ENCODE measurements at places on chromosomes 11 and 22.
A peak's percentile ranks its signal among the peaks of the same experiment; 100 is the strongest.

DNA sequence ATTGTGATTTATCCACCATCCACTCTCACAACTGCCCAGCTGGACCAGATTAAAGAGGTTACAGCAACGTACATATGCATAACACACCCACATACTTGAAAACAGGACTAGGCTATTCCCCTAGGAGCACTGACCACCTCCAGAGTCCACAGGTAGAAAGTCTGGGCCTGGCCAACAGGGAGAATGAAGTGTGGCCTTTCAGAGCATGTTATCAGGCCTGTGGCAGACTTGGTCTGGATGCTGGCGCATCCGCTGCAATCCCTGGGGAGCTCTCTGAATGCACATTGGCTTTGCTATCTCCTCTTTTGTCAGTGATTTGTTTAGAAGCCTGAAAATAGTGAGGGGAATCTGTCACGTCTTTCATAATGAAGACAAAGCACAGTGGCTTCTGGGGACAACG is 86.7 kb downstream of the C11orf58 start:
- DNase-seq: no peak
- no peaks in the 10 kb centered on the region for H3K36me3 ChIP-seq
- no peaks in the 10 kb centered on the region for H3K27me3 ChIP-seq
- H3K4me3 ChIP-seq: no peak overlapping the region
- no peaks in the 10 kb centered on the region for H3K4me1 ChIP-seq
- no peak overlapping the region for H3K27ac ChIP-seq

- H3K27ac ChIP-seq: peak overlapping the region; percentile 96
- peaks cover 21% of the 10 kb centered on the region for H3K4me1 ChIP-seq
- no peaks in the 10 kb centered on the region for H3K27me3 ChIP-seq
- H3K36me3 ChIP-seq: no peaks in the 10 kb centered on the region
- DNase-seq: peak; percentile 94
Observed at GRCh38 chr11:9461063-9461759, 399 bp downstream of the ZNF143 start.

DNA sequence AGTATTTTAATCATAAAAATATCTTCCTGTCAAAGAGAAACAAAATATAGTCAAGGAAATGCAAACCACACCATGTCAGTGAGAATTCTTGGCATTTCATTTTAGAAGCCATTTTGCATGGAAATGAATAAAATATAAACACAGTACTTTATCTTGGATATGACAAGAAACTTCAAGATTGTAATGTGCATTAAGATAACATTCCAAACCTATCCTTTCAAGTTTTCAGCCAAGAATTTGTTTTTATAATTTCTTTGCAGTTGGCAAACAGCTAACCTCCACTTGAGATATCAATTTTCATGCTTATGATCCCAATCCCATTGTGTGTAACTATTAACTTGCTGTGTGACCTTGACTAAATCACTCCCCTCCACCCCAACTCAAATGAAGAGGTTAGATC is 59.3 kb upstream of the WT1 start:
- H3K36me3 ChIP-seq: no peaks in the 10 kb centered on the region
- no peak overlapping the region for H3K4me3 ChIP-seq
- no peak for DNase-seq
- H3K27ac ChIP-seq: no peak overlapping the region
- no peaks in the 10 kb centered on the region for H3K4me1 ChIP-seq

GRCh38 chr11:69553416-69554357 is 72.2 kb downstream of the LINC01488 start:
- no peaks in the 10 kb centered on the region for H3K36me3 ChIP-seq
- no peaks in the 10 kb centered on the region for H3K27me3 ChIP-seq
- H3K27ac ChIP-seq: no peak overlapping the region
- no peak overlapping the region for H3K4me3 ChIP-seq

GRCh38 chr22:33825761-33826160 is 94.5 kb downstream of the LARGE1 start:
- H3K36me3 ChIP-seq: no peaks in the 10 kb centered on the region
- no peaks in the 10 kb centered on the region for H3K4me1 ChIP-seq
- no peak overlapping the region for H3K27ac ChIP-seq
- no peak overlapping the region for H3K4me3 ChIP-seq

- no peaks in the 10 kb centered on the region for H3K36me3 ChIP-seq
- no peak overlapping the region for H3K27ac ChIP-seq
- no peaks in the 10 kb centered on the region for H3K4me1 ChIP-seq
- DNase-seq: no peak
- H3K27me3 ChIP-seq: no peaks in the 10 kb centered on the region
Observed at GRCh38 chr11:1667121-1667850, 29.7 kb upstream of the KRTAP5-6 start.

- no peaks in the 10 kb centered on the region for H3K27me3 ChIP-seq
- no peak overlapping the region for H3K27ac ChIP-seq
- DNase-seq: no peak
Observed at GRCh38 chr11:8293171-8293570, 29.5 kb upstream of the LMO1 start.

- H3K36me3 ChIP-seq: peaks cover 10% of the 10 kb centered on the region
- no peaks in the 10 kb centered on the region for H3K4me1 ChIP-seq
- DNase-seq: no peak
Observed at GRCh38 chr11:12906501-12906900, 102.6 kb upstream of the RASSF10 start.

- no peak for DNase-seq
- H3K27ac ChIP-seq: no peak overlapping the region
- no peak overlapping the region for H3K4me3 ChIP-seq
Observed at GRCh38 chr11:101707477-101707876, 123.7 kb upstream of the TRPC6 start.

DNA sequence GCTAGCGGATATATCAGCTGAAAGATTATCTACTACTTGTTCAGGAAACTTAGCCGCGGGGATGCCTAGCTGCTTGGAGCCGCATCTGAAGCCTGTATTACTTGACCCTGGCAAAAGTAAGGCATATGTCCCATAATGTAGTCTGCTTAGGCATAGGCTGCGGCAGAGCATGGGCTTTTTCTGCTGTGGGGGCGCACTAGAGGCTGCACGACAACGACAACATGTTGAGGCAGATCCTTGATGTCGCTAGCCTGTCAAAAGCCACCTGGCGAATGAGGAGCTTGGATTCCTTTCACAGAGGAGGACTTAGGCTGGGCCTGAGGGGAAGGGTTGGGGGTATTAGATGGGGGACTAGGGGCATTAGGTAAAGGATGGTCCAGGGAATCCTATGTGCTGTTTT is 1.1 kb upstream of the OR52N2 start:
- H3K4me3 ChIP-seq: no peak overlapping the region
- DNase-seq: no peak
- H3K27ac ChIP-seq: no peak overlapping the region
- no peaks in the 10 kb centered on the region for H3K27me3 ChIP-seq

DNA sequence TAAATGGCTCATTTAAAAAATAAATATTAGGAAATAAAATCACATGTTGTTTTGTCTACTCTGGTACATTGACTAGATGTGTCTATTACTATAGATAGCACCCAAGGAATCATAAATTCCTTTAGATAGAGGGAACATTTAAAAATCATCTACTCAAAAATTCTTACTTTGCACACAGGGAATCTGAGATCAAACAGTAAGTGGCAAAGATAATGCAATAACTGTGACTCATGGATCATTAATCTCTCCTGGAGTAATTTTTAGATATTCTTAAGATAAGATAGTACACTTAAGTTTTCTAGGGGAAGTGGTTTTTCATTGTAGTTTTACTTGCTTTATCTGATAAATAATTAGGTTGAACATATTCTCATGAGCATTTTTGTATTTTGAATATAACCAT is 468.9 kb downstream of the LUZP2 start:
- no peak overlapping the region for H3K27ac ChIP-seq
- DNase-seq: no peak
- no peak overlapping the region for H3K4me3 ChIP-seq
- no peaks in the 10 kb centered on the region for H3K36me3 ChIP-seq
- no peaks in the 10 kb centered on the region for H3K27me3 ChIP-seq
- H3K4me1 ChIP-seq: no peaks in the 10 kb centered on the region

DNA sequence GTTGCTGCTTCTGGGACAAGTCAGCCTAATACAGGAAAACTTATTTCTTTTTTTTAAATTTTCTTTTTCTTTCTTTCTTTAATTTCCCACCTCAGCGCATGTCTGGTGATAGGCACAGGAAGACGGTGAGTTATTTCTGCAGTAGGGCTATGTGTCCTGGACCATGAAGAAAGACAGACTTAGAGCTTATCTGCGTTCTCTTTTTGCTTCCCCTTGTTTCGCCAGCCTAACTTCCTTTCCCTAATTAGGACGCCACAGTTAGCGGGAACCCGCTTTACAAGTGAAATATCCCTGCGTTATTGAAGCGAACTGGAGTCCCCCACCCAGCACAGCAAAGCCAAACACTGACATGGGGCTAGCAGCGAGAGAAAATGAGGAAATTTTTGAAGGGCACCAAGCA is 8.6 kb downstream of the OR6M1 start:
- no peaks in the 10 kb centered on the region for H3K4me1 ChIP-seq
- no peak for DNase-seq
- no peak overlapping the region for H3K4me3 ChIP-seq
- no peak overlapping the region for H3K27ac ChIP-seq
- no peaks in the 10 kb centered on the region for H3K27me3 ChIP-seq

DNA sequence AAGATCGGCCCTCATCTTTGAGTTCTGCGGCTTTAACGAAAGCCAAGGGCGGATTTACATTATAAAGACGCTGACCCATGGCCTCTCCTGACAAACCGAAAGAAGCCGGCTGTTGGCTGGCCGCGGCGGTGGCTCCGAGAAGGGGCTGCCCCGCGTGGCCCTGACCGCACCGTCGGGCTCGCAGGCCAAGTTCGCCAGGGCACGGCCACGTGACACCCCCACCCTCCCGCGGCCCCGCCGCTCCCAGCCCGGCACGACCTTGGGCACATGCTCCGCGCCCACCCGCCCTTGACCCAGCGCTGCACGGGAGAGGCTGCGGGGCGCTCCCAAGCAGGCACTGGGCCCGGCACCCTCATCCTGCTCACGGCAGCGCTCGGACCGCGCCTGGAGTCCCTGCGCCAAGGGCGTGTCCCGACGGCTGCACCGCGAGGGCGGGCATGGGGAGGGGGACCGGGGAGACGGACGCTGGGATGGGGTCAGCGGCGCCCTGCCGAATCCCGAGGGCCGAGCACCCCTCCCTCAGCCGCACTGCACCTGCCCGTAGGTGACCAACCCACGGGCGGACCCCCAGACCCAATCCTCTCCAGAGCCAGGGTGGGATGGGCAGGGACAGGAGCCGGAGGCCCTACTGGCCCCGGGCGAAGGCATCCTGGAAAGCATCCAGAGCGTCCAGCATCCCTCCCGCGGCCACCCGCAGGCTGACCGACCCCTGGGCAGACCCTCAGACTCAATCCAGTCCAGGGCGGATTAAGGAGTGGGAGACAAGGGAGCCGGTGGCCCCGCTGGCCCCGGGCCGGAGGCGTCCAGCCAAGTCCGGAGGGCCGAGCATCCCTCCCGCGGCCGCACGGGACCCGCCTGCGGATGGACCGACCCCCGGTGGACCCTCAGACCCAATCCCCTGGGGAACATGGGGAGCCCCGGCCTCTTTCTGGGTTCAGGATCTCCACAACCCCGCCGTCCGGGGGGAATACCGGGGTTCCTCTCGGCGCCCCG is 759 bp downstream of the CPT1A start:
- peak overlapping the region; percentile 95 for H3K27ac ChIP-seq
- no peak for DNase-seq
- no peaks in the 10 kb centered on the region for H3K27me3 ChIP-seq
- peaks cover 19% of the 10 kb centered on the region for H3K4me1 ChIP-seq
- H3K4me3 ChIP-seq: peak overlapping the region; percentile 87

DNA sequence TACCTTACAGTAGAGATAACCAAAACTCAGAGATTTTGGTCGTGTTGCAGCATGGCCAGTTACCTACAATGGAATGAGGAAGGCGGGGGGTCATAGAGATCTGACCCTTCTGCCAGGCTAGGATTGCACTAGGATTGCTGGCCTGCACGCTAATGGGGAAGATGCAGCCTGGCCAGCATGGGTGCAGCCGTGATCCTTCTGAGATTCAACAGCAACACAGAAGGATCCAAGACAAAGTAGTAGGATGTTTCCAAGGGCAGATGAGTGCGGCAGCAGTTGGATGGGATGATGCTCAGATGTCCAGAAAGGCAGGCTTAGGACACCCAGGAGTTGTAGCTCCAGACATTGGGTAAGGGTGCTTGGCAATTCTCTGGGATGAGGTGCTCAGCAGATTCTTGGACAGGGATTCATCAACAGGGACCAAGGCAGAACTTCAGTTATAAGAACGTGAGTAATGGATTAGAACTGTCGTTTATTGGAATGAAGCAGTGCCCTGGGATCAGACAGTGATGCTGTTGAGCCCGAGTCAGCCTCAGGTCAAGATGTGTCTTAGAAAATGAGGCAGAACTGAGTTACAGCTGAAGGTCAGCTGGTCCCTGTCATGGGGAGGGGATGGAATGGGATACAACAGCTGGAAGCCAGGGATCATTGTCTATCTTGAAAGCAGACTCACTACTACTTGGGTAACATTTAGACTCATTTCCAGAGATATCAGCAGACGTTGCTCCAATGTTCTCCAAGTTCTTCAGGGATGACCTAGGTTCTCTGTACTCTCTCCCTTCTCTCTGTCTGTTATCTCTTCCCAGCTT is 71.0 kb downstream of the PARVA start:
- no peaks in the 10 kb centered on the region for H3K36me3 ChIP-seq
- no peak overlapping the region for H3K27ac ChIP-seq
- H3K27me3 ChIP-seq: no peaks in the 10 kb centered on the region
- DNase-seq: no peak
- H3K4me3 ChIP-seq: no peak overlapping the region

GRCh38 chr22:26429458-26430286 is 612 bp downstream of the ASPHD2 start:
- DNase-seq: no peak
- H3K4me3 ChIP-seq: peak overlapping the region; percentile 70
- no peaks in the 10 kb centered on the region for H3K4me1 ChIP-seq
- H3K27ac ChIP-seq: no peak overlapping the region
- H3K27me3 ChIP-seq: no peaks in the 10 kb centered on the region

GRCh38 chr11:87840786-87841185 is 334.5 kb downstream of the RAB38 start:
- no peaks in the 10 kb centered on the region for H3K27me3 ChIP-seq
- H3K27ac ChIP-seq: no peak overlapping the region
- H3K4me3 ChIP-seq: no peak overlapping the region
- H3K36me3 ChIP-seq: no peaks in the 10 kb centered on the region
- no peaks in the 10 kb centered on the region for H3K4me1 ChIP-seq

DNA sequence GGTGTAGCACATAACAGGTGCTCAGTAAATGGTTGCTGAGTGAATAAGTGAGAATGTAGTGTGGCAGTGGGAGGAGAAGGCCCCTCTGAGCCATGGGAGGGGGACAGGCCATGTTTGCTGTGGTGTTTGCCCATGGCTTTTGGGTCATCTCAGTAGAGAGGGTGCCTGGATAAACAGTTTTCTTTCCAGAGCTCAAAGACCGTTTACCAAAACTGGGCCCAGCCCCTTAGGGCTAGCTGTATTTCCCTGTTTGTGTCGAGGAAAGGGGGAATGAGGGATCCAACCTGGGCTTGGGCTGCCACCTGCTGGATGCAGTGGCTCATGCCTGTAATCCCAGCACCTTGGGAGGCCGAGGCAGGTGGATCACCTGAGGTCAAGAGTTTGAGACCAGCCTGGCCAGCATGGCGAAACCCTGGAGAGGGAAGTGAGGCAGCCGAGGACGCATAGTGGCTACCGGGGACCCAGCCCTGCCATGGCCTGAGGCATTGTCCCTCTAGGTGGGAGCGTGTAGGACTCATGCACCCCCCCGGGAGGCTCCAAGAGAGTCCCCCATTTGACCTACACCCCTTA is 8.7 kb upstream of the LTO1 start:
- DNase-seq: no peak
- H3K27me3 ChIP-seq: no peaks in the 10 kb centered on the region
- no peak overlapping the region for H3K27ac ChIP-seq
- no peak overlapping the region for H3K4me3 ChIP-seq
